Mammary epithelial cell (primary cell): ENCODE measurements at places on chromosomes 13 and 19. TPM values are rescaled to one million over a fixed set of nuclear protein-coding genes. Genes with fewer than 3 reads are reported as not detected.
A peak's percentile ranks its signal among the peaks of the same experiment; 100 is the strongest.

- no peak for DNase-seq
These were observed 70.7 kb downstream of the SPACA7 start for GRCh38 chr13:112446867-112447266.

DNA sequence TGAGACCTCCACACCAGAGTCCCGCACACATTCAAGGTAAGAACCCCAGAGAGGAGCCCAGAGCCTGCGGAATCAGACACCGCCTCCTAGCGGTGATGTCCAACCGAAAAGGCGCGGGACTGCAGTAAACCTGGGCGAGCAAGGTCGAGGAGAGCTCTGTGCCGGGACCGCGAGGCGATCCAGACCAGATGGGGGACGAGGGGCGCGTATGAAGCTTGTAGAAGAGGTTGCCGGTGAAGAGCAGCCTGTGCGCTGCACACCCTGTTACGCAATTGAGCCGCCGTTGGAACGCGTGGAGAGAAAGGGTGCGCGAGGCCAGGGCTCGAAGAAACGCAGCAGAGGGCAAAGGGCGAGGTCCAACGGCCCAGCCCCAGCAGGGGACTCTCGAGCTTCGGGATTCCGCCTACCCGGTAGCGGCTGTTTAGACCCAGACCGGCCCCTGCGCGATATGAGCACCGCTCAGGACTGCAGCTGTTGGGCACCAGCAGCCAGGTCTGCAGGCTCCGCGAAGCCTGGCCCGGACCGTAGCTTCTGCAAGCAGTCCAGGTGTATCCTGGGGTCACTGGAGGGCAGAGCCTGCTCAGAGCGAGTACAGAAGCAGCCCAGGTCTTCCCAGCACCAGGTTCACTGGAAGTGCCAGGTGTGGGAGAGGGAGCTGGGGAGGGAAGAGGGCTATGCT lies 65.9 kb upstream of the ZNF599 start:
- peak; percentile 1 for DNase-seq

ZNF600 gene
- total RNA-seq = 9.6 and 13.0 TPM in 2 replicates

GRCh38 chr13:48233889-48234488 lies 983 bp downstream of the ITM2B start:
- no peak for DNase-seq
